ENCODE measurements at places on chromosomes 5 and 9. TPM values are rescaled to one million over a fixed set of nuclear protein-coding genes. Genes with fewer than 3 reads are reported as not detected.

DNA sequence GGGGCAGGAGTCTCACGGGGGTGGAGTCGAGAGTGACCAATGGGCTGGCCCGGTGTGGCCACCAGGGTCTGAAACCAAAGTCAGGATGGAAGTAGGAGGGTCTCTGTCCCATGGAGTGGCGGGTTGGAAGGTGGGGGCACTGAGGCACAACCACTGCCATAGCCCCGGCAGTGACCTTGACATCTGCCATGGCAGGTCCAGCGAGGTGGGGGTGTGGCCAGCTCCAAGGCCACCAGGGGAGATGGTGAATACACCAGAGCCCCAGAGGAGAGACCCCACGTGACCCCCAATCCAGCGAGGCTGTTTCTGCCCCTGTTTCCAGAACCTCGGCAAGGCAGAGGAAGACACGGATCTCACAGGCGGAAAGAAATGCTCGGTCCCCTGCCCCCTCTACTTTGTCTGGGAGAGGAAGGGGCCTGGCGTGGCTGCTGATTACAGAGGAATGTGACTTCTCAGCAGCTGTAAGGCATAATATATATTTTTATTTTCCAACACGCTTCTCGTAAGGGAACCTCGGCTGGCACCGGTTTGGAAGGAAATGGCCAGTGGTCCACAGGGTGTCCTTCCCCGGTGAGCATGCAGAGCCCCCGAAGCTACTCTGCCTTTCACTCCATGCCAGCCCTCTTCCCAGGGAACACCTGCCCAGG, 105.7 kb upstream of the SARDH start:
- no peak for ATAC-seq

DNA sequence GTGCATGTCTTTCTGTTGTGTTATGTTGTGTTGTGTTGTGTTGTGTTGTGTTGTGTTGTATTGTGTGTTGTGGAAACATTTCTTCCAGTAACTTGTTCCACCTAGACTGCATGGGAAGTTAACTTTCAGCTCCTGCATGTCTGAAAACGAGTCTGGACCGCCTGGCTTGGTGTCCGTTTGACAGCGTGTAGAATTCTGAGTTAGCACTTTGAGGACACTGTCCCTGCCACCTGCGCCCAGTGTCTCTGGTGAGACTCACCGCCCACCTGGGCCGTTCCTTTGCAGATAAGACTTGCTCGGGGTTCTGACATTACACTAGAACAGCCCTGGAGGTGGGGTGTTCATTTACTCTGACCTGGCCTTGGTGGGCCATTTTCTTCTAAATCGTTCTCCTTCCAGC, 42.0 kb downstream of the WNK2 start:
- no peak for ATAC-seq

DNA sequence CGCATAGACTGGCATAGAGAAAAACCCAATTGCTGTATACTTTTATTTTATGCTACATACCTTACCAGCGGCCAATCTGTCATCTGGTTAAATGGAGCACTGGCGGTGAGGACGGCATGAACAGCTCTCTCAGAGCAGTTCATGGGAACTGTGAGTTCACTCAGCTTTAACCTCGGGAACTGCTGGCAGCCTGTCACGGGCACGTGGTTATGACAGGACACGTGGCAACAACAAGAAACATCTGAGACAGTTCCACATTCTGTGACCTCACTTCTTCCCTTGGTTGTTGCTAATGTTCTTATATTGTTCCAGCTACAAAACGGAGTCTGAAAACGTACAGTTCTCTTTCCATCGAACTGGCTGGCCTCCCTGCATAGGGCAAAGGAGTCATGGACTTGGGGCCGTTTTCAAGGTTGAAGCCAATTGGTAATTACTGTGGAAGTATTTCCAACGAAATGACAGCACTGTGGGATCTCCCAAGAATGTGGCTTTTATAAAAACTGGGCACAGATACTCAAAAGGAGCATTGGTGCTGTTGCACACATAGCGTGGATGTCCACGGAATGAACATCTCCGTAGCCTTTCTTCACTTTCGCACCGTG, 246.3 kb upstream of the DAP start:
- no peak for ATAC-seq

- no peak for ATAC-seq
Measured at GRCh38 chr9:98593354-98594253, 115.1 kb downstream of the GABBR2 start.

- no peak for ATAC-seq
Measured at GRCh38 chr5:96664669-96665068, 2.5 kb downstream of the CAST start.

DNA sequence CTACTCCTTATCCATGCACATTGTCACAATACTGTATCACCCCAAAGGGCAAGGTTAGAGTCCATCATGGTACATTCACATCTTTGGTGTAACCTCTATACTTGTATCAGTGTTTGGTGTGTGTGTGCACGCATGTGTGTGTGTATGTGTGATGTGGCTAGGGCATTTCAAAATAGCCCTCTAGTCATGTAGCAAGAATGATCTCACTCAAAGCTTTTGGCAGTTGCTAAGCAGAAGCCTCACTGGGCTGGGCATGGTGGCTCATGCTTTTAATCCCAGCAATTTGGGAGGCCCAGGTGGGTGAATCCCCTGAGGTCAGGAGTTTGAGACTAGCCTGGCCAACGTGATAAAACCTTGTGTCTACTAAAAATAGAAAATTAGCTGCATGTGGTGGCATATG, 245.3 kb downstream of the ADGRV1 start:
- peak; percentile 49 for ATAC-seq

- ATAC-seq, result peak; percentile 58
Measured at GRCh38 chr5:140182075-140182711, 7.2 kb downstream of the CYSTM1 start.

DNA sequence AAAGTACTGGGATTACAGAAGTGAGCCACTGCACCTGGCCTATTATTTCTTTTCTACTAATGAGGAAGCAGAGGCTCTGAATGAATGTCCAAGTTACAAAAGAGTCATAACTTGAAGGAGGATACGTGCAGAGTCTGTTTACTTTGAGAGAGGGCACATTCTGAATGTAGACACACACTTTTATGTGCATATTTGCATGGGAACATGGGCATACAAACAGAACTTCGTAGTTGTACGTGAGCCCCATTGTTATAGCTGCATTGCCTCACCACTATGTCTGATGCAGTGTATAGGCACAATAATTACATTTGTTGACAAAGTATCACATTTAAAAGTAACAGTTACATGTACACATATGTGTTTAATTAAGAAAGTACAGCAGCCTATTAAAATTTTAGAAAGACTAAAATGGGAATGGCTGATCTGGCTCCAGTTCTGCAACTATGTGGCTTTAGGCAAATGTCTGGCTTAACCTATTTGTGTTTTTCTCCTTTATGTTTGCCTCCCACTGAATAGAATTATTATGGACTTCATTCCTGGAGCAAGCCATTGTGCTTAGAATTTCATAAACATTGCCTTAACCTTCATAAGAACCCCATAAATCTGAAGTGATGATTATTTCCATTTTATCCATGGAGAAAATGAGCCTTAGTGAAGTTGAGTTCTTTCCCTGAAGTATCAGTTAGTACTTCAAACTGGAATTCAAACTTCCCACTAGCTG, 3.0 kb upstream of the DPYSL3 start:
- no peak for ATAC-seq

DNA sequence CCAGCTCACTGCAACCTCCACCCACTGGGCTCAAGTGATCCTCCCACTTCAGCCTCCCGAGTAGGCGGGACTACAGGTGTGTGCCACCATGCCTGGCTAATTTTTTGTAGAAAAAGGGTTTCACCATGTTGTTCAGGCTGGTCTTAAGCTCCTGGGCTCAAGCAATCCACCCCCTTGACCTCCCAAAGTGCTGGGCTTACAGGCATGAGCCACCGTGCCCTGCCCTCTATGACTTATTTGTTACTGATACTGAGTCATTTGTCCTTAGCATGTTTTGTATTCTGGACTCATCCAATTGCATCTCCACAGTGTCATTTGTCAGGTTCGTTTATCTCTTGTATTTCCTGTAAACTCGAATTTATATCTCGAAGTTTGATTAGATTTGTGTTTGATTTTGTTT, 2.7 kb upstream of the ITK start:
- no peak for ATAC-seq

DNA sequence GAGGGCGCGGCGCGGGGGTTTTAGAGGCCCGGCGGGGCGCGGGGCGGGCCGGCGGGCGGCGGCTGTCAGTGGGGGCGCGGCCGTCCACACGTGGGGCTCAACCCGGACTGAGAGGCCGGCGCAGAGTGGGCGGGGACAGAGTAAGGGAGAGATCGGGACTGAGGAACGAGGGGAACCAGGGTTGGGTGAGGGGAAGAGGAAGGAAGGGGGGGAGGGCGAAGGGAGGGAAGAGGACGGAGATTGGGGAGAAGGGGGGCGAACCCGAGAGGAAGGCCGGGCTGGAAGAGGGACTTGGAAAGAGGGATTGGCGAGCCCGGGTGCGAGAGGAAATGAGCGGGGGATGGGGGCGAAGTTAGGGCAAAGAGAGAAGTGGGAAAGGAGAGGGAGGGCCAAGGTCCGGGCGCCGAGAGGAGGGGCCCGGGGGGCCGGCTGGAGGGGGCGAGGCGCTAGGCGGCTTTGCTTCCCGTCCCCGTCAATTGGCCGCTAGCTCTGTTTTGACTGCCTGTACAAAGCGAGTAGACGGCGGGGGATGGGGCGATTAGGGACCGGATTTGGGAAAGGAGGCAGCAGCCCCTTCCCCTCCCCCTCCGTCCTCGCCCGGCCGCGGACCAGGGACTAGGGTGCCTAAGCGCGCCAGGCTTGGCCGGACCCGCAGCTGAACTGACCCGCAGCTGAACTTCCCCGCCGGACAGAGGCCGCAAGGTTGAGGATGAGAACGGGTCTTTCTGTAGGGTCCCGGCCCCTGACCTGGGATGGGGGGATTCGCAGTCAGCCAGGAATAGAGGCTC, 399 bp upstream of the FBN2 start:
- ATAC-seq, result peak; percentile 60

- no peak for ATAC-seq
Measured at GRCh38 chr9:20848490-20848889, 164.4 kb downstream of the FOCAD start.

GRCh38 chr5:178668579-178668978, 41.7 kb upstream of the CLK4 start:
- ATAC-seq, result no peak

DNA sequence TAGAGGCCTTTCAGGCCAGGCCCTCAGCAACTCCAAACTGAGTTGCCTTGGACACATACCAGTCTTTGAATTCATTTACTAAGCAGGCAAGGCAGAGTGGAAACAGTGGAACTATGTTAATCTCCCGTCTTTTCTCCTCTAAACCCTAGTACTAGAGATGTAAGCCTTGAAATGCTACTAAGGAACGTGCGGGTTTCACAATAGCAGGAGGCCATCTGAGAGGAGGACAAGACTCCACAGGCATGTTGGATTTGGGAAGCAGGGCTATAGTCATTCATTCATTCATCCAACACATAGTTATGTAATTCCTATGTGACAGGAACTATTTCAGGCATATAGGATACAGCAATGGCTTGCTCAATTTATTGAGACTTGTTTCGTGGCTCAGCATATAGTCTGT, 3.3 kb upstream of the OCLN start:
- ATAC-seq, result peak; percentile 51

DNA sequence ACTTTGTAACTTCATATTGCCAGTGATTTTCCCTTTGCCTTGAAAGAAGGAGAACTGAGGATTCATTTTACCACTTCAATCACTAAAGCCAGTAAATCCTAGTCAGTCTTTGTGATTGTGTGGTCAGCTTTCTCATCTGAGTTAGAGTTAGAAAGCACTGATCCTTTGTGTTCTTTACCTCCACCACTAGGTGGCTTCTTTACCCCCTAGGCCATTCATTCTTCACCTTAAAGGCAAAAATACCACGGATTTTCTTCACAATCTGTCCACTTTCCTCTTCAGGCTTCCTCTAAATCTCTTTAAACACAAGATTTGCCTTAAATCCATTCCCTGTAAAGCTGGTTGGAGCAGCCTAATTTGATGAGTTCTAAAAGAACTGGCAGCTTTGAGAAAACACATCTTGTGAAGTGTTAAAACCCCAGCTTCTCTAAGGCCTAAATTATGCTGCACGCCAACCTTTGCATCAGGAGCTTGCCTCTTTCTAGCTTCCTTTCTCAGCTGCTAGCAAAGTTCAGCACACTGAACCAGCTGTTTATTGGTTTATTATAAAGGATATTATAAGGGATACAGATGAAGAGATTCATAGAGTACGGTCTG, 20.4 kb downstream of the BDP1 start:
- no peak for ATAC-seq

DNA sequence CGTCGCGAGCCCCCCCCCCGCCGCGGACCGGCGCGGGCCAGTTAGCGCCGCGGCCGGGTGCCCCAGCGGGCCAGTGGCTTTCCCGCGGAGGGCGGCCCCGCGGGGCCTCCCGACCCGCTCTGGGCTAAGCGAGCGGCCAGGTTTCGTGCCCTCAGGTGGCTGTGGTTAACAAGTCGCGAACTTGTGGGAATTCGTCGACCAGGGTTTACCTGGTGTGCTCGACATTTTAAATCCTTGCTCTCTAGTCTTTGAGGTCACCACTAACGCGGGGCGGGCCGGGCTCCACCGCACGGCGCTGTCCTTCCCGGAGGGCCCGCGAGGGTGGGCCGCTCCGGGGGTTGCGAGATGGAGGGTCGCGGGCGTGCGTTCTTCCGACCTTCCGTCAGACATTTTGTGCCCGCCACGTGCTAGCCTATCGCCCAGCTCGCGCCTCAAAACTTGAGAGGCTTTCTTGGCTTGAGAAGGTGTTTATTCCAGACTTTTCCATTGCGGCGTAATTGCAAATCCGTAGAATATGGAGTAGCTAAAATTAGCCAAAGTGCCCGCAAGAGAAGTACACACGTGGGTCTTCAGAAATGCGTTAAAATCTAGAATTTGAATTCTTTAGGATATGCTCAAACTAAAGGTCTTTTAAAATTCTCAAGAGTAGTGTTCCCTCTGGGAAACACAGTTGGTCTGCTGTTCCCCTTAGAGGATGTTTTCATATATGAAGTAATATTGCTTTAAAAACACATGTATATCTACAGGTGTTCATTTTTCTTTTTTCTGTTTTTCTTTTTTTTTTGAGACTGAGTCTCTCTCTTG, 2.1 kb downstream of the ANP32B start:
- ATAC-seq, result peak; percentile 1

DNA sequence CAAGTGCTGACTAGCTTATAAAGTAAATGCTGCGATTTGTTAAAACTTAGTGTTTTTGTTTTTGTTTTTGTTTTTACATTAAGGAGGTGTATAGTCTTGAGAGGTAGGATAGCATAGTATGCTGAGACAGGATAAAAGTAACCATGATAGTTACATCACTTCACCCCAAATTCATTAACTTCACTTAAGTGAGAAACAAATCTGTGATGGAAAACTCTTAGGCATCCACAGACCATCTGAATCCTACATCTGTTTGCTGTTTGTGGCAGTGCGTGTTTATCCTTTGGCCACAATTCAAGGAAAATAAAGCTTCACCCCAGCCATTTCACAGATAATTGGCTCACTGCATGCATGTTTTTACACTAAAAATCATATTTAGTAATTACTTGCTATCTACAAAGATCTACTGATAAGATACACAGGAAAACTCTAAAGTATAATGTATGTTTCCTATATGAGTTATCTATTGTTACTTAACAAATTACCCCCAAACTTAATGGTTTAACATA, 82.0 kb downstream of the ZNF622 start:
- ATAC-seq, result no peak

Gene PLAC8L1
- 0.52 TPM for total RNA-seq

Gene SPATA31C2
- not detected for total RNA-seq

Gene ROR2
- 2.5 TPM for total RNA-seq

Gene TIMD4
- 0.20 TPM for total RNA-seq

Gene PIP5K1B
- total RNA-seq, result 1.3 TPM

Gene CMBL
- total RNA-seq, result 4.5 TPM

Gene OLFM1
- total RNA-seq, result 4.9 TPM

Gene OR1Q1
- total RNA-seq, result not detected

Gene GNAQ
- total RNA-seq, result 28.8 TPM

Gene MEIKIN
- total RNA-seq, result not detected
